ENCODE measurements at places on chromosomes 7 and 10.

DNA sequence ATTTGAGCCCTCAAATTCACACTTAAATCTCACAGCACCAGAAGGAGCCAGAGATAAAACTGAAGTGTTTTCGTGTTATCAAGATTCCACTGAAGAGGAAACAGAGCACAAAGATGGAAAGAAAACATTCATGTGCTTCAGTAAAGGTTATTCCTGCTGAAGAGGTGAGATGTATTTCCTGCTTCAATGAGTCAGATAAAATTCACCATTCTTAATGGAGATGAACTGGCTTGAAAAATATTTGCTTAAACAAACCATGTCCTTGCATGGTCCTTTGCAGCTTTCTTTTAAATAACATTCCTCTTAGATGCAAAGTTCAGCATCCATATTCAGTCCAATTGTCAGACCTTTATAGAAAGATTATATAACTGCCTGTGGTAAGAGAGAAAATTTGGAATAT is 294.2 kb downstream of the IPMK start:
- DNase-seq: no peak

GRCh38 chr10:18144928-18145327 is 4.7 kb downstream of the CACNB2 start:
- DNase-seq: no peak

GRCh38 chr10:7492660-7493046 is 81.8 kb upstream of the SFMBT2 start:
- no peak for DNase-seq

DNA sequence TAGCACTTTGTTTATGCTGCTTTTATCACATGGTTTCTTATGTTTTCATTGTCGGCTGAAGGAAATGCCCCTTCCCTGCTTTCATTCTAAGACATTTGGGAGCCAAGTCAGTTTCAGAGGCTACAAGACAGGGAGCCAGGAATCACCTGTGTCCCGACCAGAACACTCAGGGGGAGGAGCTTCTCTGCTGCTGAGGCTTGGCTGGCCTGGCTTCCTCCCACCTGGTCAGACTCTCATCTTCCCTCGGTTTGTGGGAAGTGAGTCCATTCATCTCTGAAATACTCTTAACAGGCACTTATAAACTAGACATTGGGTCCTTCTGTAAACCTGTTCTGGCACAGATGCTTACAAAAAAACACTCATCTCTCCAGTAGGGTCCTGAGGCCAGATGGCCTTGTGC is 19.6 kb upstream of the GOLGA7B start:
- no peak for DNase-seq

- no peak for DNase-seq
Measured at GRCh38 chr10:124066126-124066700, 27.2 kb downstream of the CHST15 start.

GRCh38 chr10:121450247-121450646 is 148.0 kb downstream of the FGFR2 start:
- no peak for DNase-seq

DNA sequence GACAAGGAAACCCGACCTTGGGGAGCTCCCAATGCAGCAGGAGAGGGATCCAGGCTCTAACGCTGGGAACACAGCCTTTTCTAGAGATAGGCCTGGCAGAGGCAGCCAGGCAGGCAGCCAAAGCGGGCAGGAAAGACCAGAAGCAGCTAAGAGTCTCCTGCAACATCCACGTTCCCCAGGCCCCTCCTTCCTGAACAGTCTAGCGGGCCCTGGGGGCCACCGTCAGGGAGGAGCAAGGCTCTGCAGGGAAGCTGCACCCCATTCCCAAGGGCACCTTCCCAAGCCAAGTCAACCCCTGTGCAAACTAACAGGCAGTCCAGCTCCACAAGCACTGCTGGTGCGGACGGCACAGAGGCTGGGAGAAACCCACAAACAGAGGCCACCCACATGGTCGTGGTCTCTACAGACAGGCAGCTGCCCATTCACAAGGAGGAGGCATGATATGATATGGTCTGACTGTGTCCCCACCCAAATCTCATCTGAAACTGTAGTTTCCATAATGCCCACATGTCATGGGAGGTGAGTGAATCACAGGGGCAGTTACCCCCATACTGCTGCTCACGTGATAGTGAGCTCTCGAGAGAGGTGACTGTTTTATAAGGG is 115.7 kb downstream of the MAD1L1 start:
- no peak for DNase-seq

GRCh38 chr10:88012641-88013040 is 149.2 kb downstream of the PTEN start:
- DNase-seq: no peak

- no peak for DNase-seq
Measured at GRCh38 chr7:2431260-2431867, 28.0 kb downstream of the CHST12 start.

DNA sequence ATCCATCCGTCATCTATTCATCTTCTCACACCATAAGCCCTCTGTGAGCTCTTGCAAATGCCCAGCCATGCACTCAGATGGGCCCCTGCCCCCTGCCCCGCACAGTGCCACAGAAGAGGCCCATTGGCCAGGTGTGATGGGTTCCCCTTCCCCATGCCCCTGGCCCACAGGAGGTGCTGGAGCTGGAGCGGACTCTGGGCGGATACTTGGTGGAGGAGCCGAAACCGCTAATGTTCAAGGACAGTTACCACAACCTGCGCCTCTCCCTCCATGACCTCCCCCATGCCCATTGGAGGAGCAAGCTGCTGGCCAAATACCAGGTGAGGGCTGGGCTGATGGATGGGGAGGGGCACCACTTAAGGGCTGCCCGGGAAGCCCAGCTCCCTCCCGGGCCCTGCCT is 23.4 kb upstream of the SLC29A3 start:
- no peak for DNase-seq

DNA sequence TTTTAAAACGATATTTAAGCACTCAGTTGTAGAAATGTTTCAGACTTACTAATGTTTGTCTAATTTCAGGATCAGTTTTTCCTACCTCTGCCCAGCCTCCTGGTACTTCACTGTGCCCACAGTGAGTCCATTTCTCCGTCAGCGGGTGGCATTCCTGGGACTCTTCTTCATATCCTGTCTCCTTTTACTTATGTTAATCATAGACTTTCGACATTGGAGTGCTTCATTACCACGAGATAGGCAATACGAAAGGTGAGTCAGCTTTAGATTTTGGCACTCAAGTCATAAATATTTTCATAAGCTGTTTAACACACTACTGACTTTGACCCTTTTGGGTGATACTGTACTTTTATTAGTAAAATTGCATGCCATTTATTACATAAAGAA is 2.1 kb downstream of the ENTPD7 start:
- DNase-seq: no peak

DNA sequence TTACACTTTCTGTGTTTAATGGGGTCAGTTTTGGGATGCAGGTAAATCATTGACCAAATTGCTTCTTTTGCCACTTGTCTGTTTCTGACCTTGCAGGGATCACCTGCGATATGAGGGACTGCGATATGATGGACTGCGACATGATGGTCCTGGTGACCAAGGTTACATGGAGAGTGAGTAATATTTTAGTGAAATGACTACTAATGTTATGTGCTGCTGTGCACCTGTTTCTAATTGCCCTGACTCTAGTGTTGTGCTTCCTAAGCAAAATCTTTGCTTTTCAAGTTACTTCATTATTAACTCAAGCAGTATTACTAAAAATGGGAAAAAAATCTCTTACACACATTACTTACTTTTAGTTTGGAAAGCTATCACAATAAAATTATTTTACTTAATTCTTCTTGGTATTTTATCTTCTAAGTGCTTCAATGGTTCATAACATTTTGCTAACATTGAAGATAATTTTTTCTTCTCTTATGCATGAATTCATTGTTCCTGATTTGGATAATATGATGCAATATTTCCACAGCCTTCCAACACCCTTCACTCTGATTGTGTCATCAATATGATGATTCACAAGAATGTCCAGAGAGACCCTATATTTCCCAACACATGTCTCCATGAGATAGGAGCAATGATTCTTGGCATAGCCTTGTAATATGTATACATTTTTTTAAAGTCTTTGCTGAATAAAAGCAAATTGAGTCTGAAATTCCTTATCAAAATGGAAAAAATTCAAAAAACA is 306.2 kb upstream of the AKR1E2 start:
- no peak for DNase-seq

DNA sequence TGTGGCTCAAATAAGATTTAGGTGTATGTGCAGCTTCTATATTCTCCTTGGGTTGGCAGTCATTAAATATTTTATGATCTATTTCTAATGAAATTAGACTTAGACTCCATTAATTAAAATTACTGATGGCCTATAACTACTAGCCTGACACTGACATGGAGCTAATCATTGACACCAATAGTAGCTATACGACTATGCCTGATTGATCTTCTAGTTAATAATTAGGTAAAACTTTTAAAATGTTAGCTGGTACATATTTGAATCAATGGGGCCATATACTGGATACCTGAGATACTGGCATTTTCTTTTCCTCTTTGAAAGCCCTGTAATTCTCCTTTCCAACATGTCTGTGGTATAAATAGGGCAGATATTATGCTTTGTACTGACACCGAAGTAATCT is 14.4 kb downstream of the WEE2 start:
- no peak for DNase-seq

DNA sequence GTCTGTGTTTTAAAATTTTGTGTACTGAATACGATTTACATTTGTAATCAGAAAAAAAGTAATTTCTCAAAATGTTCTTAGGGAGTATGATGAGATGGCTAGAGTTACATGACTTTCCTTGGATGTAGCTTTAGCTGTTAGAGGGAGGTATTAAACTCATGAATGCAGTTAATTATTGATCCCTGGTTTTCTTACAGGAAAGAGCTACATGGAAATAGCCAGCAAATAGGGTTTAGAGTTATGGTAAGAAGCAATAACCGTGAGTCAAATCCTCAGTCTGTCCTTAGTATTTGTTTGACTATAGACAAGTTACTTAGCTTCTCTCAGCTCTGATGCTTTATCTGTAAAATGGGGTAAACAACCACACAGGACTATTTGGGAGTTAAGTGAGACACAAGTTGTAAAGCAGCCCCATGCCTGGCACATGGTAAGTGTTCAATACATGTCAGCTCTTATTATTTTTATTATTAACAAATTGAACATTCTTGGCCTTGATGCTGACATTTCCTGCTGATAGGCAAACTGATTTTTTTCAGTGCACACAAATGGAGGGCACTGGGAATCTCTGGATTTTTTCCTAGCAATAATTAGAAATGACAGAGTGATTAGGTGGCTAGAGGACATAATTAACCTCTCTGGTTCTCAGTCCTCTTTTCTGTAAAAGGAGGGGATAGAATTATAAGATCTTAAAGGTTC is 204.5 kb upstream of the PHYHIPL start:
- DNase-seq: no peak

DNA sequence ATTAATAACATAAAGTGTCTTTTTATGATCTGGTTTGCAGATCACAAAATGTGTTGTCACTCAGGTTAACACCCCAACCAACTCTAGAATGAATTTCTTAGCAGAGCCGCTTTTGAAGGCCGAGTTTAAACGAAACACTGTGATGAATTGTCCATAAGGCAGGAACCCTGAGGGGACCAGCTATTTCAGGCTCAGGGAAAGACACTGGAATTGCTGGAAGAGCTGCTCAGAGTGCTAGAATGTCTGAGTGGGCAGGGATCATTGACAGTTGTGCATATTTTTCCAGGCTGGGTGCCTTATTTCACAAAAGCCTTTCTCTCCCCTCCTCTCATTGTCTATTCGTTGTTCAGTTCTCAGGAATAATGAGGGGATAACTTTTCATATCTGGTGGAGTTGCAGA is 68.7 kb upstream of the PRKG1 start:
- DNase-seq: no peak

DNA sequence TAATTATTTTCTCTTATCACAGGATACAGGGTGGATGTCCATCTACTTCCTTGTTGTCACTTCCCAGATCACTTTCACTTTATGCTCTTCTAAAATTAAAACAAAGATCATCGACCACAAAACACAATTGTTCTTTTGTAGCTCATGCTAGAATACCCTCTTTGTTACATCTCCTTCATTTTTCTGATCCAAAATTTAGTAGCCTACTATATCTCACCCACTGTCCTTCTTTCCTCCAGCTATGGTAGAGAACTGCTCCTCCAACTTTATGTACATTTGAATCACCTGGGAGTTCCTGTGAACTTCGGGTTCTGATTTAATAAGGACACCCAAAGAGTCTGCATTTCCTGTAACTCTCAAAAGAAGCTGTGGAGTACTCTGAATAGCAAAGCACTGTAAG is 1.2 kb upstream of the AHR start:
- no peak for DNase-seq
